ENCODE measurements at places on chromosomes 1 and 21. TPM values are rescaled to one million over a fixed set of nuclear protein-coding genes. Genes with fewer than 3 reads are reported as not detected.

OR2T6 gene
- not detected for total RNA-seq

ETV3L gene
- not detected for total RNA-seq

THEM5 gene
- not detected for total RNA-seq

B3GALT5 gene
- total RNA-seq: not detected

C1orf185 gene
- total RNA-seq: not detected

GPR137B gene
- 7.5 TPM for total RNA-seq

ANKRD34A gene
- total RNA-seq: 0.05 TPM

AGT gene
- not detected for total RNA-seq

PLA2G2F gene
- not detected for total RNA-seq

CD1E gene
- total RNA-seq: not detected

RGSL1 gene
- not detected for total RNA-seq

CFAP298 gene
- 35.1 TPM for total RNA-seq

ERICH3 gene
- total RNA-seq: not detected

OR2L5 gene
- total RNA-seq: not detected

FMO4 gene
- 0.27 TPM for total RNA-seq

SLAMF8 gene
- total RNA-seq: not detected

OLIG2 gene
- not detected for total RNA-seq

GRHL3 gene
- total RNA-seq: 0.10 TPM

MXRA8 gene
- total RNA-seq: 0.34 TPM

HRNR gene
- total RNA-seq: not detected

CFHR2 gene
- total RNA-seq: not detected

STYXL2 gene
- not detected for total RNA-seq

MECR gene
- total RNA-seq: 20.3 TPM

ASTN1 gene
- not detected for total RNA-seq

CALML6 gene
- not detected for total RNA-seq

ADPRS gene
- total RNA-seq: 84.1 TPM

TMPRSS15 gene
- total RNA-seq: not detected

HSD3B2 gene
- not detected for total RNA-seq

Data from mammary microvascular endothelial cell (primary cell).